ENCODE measurements at places on chromosomes 6 and 20.

GRCh38 chr6:93827728-93828127 lies 408.4 kb upstream of the EPHA7 start:
- no peak for DNase-seq

- peak; percentile 12 for DNase-seq
Measured at GRCh38 chr6:33975661-33976436, 170.0 kb downstream of the GRM4 start.

DNA sequence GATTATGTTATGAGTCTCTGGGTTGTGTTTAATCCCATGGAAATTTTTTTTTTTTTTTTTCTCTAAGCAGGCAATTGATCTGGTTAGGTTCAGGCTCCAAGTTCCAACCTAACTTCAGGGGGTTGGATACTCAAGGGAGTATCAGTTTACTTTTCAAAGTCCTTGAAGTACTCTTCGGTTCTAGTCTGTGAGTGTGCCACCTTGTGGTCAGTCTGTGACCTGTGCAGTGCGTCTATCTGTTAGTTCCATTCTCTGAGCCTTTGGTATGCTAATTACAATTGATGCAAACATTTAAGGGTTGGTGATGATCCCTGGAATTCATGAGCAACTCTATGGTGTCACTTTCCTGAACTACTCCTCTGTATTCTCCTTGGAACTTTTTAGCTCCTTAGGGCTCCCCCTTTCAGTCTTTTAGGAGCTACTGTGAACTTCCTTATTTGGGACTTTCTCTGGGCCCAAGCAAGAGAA lies 342.0 kb downstream of the SOX4 start:
- peak; percentile 48 for DNase-seq

DNA sequence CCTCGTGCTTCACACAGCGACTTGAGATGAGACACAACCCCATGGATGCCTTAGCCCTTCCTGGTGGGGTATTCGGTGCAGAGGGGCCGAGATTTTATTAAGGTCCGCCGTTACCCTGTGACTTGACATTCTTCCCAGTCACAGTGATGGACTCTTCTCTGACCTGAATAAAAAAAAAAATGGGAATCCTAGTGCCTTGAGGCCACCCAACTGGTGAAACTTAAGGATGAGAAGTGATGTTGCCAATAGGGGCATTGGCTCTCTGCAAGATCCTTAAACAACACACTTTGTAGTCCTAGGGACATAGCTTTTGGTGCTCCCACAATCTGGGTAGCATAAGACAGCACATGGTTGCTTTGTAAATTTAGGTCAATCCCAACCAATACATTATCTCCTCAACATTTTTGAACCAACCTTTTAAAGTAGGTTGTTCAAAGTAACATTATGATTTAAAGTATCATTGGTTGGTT lies 814 bp upstream of the ADNP start:
- DNase-seq, result no peak

DNA sequence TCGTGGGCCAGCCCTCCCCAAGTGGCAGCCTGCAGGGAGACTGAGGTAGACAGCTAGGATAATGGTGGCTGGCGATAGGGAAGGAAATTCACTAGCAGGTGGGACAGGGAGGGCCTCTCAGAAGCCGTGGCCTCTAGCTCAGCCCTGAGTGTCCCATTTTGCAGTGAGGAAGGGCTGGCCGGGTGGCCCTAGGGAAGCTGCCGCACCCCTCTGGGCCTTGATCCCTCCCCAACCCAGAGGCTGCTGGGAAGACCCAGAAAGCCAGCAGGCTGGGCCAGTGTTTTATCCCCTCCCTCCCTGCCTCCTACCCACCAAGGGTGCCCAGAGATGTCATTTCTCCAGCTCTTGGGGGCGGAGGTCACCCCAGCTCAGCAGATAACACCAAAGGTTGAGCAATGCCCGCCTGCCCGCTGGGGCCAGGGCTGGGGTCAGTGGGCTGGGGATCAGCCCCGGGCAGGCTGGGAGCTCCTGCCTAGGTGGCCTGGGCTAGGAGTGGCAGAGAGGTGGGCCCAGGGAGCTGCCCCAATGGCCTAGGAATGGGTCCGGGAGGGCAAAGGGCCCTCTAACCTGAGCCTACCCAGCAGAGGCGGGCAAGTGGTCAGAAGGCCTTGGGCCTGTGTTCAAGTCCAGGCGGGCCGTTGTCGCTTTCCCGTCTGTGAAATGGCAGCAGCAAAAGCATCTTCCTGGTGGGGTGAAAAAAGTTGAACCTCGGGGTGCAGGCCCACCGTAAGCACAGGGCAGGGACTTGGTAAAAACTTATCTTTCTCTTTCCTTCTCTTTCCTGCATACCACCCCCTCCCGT lies 1.6 kb upstream of the CEBPB start:
- no peak for DNase-seq

- DNase-seq, result no peak
Measured at GRCh38 chr20:44461803-44462174, 13.9 kb upstream of the TTPAL start.

DNA sequence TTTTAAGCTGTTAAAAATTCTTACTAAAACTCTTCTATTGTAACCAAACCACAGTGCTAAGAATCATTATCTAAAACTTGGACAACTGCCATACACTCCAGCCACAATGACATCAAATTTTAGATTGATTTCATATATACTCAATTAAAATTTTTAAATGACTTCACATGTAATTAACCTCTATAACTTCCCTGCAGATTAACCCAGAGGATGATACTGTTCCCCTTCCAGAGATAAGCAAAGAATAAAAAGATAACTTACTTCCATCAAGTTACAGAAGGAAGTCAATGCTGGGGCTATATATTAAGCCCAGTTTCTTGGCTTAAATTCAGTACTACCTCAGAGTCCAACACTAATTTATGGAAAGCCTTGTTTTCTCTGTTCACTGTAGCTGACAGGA lies 71.3 kb downstream of the ARHGAP18 start:
- no peak for DNase-seq

- DNase-seq, result no peak
Measured at GRCh38 chr20:20849161-20849560, 136.7 kb upstream of the RALGAPA2 start.
